Activated CD8-positive, alpha-beta T cell treated with anti-CD3 and anti-CD28 coated beads for 36 hours (primary cell): ENCODE measurements at places on chromosomes 7 and 10.

GRCh38 chr10:76051007-76051936, 619.8 kb downstream of the LRMDA start:
- DNase-seq, result no peak

DNA sequence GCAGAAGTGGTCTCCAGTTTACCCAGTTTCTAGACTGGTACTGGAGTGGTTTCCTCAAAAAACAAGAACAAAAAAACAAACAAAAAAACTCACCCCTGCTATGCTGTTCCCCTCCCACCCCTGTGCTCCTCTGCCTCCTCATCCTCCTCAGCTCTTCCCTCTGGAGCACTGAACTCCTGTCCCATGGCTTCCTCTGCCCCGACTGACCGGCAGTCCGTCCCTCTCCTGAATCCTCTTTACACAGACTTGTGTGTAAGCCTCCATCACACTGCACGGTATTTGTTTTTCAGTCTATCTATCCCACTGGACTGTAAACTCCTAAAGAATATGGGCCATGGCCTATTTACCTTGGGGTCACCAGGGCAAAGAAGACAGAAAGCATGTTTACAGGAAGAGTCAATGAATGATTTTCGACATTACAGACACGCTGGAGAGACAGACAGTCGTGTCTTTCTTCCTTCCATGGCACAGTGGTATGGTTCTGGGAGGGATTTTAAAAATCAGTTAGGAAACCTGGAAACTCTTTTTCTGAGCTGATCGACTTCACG, 265.3 kb downstream of the GLI3 start:
- DNase-seq, result no peak

DNA sequence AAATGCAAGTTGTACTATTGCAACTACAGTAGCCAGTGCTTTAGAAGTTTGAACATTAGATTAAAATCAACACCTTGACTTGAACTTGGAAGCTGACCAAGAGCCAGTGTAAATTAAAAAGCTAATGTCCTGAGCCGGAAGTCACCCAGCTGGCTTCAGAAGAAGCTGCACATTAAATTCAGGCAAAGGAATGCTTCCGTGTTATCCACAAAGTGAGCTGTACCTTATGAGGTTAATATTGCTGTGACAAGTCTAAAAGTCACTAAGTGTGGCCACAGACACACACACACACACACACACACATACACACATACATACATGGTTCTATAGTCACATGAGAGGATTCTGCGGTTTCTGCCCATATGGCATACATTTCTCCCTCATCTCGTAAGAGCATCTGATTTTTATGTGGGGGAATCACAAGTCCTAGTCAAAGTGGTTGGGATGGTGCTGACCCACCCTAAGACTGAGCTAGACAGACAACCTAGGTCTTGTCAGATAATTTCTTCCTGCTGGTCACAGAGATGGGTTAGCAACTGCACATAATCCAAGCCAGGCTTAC, 612.9 kb downstream of the SORCS1 start:
- no peak for DNase-seq

GRCh38 chr7:158157460-158157859, 430.2 kb downstream of the PTPRN2 start:
- no peak for DNase-seq

DNA sequence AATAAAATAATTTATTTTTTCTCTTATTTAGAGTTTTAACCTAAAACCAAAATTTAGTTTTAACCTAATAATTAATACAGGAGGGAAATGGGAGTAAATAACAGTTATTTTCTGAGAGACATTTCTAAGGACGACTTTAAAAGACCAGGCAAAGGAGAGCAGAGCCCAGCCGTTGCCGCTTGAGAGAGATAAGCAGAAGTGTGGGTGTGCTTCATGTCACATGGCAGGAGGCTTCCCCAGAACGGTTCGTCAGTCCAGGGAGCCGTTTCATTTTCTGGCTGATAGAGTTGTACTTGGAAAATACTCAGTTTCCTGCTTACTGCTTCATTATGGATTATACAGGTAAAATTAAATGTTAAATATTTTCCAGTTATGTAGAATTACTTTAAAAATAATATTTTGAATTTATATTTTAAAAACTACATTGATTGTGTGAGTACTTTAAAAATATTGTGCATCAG, 61.4 kb downstream of the ST7 start:
- DNase-seq, result peak; percentile 62

DNA sequence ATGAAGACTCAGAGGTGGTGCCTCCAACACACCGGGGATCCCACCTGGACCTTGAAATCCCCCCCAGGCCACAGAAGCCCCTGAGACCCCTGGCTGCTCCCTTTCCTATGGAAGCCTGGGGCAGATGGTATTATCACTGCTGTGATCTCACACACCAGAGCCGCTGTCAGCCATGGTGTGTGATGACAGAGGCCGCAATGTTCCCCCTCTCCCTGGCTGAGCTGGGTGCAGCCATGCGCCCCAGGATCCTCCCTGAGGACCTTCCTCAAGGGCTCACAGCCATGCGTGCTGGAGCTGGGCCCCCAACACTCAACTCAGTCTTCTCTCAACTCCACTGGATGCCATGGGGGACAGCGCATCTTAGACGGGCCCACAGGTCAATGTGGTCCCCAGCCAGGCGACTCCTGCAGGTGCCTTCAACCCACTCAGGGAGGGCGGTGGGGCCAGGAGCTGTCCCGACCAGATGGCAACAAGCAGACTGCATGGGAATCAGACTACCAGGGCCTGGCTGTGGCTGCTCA, 44.9 kb downstream of the VIPR2 start:
- DNase-seq, result no peak

DNA sequence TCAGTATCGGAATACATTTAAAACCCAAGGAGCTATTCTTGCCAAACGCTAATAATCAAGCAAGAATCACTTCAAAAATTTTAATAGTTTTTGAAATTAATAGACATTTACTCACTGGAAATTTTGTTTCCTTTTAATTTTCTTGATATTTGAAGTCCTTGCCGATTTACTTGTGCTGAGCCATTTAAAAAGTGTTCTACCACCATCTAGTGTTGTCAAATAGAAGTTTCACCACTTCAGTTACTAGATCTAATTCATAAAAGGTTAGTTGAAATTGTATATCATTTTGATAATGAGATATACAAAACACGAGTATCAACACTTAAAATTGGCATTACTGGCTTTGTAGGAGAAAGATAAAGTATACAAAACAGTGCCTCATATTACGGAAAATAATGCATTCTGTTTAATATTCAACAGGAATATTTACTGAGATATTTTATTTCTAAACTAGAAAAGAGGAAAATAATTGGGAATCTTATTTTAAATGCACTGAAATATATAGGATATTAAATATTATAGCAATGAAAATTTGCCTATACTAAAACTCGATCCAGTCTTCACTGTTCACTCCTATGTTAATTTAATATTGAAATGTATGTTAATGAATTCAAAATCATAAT, 664.8 kb upstream of the SEMA3D start:
- no peak for DNase-seq

DNA sequence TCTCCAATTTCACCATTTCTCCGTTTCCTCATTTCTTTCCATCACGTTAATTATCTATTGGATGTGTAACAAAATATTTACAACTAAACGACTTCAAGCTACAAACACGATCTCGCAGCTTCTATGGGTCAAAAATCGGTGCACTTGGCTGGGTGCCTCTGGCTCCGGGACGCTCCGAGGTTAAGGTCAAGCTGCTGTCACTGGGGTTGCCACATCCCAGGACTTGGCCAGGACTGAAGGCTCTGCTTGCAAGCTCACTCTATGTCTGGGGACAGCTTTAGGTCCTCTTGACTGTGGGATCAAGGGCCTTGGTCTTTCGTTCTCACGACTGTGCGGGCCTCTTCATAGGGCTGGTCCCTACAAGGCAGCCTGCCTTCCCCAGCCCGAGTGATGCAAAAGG, 159.7 kb downstream of the CCDC3 start:
- DNase-seq, result no peak

DNA sequence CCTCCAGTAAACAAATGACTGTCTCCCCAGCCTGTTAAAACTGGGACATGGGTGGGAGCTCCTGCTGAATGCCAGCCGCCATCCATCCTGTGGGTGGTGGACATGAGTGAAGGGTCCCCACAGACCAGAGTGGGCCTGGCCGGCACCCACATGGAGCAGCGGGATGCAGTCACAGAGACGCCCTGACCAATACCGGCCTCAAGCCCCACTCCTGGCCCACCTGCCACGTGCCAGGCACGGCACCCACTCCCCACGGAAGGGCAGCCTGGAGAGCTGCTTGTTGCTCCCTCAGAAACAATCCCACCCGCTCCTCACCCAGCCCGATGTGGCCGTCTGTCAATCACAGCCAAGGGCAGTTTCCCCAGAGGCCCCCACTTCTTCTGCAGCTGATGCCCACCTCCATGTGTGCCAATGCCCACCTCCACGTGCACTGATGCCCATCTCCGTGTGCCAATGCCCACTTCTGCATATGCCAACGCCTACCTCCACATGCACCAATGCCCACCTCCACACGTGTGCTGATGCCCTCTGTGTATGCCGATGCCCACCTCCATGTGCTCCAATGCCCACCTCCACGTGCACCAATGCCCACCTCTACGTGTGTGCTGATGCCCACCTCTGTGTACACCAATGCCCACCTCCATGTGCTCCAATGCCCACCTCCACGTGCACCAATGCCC, 42.8 kb upstream of the DNAAF5 start:
- DNase-seq, result no peak

- no peak for DNase-seq
These were observed 2.2 kb upstream of the MYL10 start for GRCh38 chr7:101631224-101631714.

GRCh38 chr7:139580435-139580834, 57.0 kb downstream of the CLEC2L start:
- DNase-seq, result no peak

GRCh38 chr7:102106625-102107024, 180.0 kb upstream of the SH2B2 start:
- DNase-seq, result no peak

DNA sequence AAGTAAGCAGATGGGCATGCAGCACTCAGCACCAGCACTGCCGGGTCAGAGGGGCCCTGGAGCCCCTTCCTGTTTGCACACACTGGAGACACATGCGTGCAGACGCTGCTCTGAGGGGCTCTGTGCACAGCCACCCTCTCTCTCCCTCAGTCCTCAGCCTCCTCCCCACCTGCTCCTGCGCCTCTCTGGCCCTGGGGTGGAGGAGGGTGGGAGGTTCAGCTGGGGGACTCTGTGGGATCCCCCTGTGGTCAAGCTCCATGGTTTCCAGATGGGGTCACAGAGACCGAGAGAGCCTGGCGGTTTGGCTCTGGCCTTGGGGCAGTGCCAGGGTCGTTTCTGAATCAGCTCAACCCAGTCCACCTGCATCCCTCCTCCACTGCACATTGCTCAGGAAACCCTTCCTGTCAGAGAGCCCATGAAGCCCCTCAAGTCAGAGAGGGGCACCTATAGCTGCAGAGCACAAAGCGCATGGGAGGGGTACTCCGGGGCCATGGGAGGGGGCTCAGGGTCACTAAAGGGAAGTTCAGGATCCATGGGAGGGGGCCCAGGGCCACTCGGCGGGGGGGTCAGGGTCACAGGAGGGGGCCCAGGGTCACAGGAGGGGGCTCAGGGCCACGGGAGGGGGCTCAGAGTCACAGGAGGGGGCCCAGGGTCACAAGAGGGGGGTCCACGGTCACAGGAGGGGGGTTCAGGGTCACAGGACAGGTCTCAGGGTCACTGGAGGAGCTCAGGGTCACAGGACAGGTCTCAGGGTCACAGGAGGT, 161.7 kb downstream of the ADARB2 start:
- no peak for DNase-seq
